ENCODE measurements at places on chromosomes 3 and 15.

- no peak for DNase-seq
Observed at GRCh38 chr3:15290736-15291135, 41.6 kb downstream of the SH3BP5 start.

DNA sequence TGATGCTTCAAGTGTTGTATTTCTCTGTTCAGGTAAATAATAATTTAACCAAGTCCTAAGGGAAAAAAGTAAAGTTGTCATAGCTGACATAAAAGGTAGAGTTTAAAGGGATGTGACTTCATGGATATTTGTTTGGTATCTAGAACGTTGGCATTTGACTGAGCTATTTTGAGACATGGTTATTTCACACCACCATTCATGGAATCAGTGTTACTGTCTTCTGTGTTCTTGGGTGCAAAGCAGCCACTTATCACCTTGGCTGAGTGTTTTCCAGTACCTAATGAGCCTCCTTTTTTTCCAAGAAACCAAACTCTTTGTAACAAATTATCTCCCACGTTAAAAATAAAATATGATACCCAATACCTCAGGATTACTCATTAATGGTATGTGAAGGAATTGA lies 155.8 kb downstream of the GHSR start:
- DNase-seq = no peak

- DNase-seq = no peak
Observed at GRCh38 chr3:13034109-13034800, 39.0 kb downstream of the IQSEC1 start.

DNA sequence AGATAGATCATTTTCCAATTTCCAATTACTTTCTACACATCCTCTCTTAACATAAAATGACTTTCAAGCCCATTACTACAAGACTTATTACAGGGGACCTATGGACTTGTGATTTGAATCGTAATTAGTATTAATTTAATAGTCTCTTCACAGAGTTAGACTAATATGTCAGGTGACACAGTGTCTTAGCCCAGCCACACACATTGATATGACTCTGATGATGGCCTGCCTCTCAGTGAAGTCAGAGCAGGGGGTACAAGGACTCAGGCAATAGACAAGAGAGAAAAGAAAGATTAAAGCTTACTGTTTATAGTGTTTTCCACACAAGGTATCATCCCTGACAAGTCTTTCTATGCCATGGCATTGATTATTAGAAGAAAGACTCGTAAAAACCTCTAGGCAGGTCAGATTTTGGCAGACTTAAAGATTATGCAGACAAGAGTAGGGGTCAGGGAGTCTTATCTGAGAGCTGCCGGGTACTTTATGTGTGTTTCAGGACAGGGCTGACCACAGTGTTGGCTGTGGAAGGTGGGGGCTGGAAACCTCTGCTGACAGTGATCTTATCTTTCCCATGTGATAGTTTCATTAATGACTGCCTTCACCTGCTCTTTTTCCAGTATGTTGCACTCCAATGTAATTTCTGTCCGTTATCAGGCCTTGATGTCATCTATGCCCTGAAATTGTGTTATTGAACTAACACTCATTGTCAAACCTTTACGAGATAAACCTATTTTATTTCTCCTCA lies 50.1 kb downstream of the B3GALNT1 start:
- DNase-seq = no peak

DNA sequence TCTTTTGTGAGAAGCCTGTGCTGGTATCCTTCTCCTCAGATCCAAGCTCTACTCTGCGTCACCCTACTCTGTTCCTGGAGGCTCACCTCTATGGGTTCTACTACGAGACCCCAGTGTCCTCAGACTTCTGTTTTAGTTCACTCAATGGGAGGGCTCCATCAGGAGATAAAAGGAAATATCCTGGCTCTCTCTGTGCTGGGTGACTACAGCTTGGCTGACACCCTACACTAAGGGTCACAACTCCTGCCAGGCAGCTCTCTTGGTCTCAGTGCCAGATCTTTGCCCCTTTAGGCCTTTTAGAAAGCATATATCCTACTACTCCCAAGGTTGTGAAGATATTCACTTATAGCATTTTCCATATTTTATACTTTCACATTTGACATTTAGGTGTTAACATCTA lies 46.5 kb downstream of the SPG11 start:
- DNase-seq = no peak

- no peak for DNase-seq
Observed at GRCh38 chr3:188396900-188397299, 242.9 kb downstream of the LPP start.

- DNase-seq = no peak
Observed at GRCh38 chr15:77939851-77940250, 137.7 kb downstream of the TBC1D2B start.

DNA sequence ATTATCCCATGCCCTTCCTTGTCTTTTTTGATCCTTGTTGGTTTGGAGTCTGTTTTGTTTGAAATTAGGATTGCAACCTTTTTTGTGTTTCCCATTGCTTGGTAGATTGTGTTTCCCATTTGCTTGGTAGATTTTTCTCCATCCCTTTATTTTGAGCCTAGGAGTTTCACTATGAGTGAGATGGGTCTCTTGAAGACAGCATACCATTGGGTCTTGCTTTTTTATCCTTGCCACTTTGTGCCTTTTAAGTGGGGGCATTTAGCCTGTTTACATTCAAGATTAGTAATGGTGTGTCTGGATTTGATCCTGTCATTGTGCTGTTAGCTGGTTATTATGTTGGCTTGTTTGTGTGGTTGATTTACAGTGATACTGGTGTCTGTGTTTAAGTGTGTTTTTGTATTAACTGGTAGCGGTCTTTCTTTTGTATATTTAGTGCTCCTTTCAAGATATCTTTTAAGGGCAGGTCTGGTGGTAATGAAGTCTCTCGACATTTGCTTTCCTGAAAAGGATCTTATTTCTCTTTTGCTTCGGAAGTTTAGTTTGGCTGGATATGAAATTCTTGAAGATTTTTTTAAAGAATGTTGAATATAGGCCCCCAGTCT lies 70.8 kb downstream of the AKAP13 start:
- no peak for DNase-seq

DNA sequence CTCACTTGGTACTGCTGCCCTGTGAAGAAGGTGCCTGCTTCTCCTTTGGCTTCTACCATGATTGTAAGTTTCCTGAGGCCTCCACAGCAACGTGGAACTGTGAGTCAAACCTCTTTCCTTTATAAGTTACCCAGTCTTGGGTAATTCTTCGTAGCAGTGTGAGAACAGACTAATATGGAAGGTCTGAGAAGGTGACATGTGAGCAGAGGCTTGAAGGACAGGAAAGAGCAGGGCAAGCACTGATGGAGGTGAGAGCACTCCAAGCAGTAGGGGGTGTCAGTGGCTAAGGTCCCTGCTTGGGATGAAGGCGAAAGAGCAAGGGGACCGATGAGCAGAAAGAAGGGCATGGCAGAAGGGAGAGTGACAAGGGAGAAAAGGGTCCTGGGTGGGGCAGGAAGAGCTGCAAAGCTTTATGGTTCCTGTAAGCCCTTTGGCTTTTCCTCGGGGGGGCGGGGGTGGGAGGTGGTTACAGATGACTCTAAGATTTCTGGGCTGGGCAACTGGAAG lies 3.5 kb downstream of the EIF4E3 start:
- DNase-seq = no peak

GRCh38 chr3:12294885-12295580 lies 6.2 kb downstream of the PPARG start:
- no peak for DNase-seq

GRCh38 chr3:156449710-156450574 lies 105.0 kb downstream of the SSR3 start:
- no peak for DNase-seq

DNA sequence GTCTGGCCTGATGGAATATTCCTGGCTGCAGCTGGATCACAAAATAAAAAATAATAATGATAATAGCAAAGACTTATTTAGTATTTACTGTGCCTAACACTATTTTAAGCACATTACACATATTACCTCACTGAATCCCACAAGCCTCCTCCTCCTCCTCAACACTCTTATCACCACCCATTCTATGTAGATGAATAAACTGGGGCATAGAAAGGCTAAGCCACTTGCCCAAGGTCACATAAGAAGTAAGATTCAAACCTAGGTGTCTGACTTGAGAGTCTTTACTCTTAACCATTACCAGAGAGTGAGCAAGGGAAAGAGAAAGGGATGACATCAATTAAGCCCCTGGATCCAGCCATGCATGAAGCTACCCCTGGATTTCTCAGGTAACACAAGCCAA lies 493.1 kb downstream of the SHQ1 start:
- no peak for DNase-seq

GRCh38 chr3:33173103-33173502 lies 45.5 kb downstream of the SUSD5 start:
- no peak for DNase-seq

GRCh38 chr3:100103558-100104441 lies 10.5 kb downstream of the FILIP1L start:
- no peak for DNase-seq

DNA sequence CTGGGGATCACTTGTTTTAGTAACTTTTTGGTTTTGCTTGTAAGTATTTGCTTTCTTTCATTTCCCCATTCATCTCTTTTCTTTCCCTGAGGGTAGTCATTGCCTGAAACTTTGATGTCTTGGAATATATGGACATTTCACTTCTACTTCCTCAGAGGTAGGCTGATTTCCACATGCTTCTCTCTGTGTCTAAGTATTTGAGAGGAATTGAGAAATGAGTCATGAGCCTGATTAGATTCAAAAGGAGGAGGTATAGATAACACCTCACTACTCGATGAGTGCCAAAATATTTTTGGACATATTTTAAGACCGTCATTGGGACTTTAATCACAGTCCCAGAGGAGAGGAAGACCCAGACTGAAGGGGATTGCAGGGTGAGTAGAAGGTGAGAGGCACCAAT lies 480.1 kb upstream of the SGO1 start:
- DNase-seq = no peak

- no peak for DNase-seq
Observed at GRCh38 chr15:31337352-31338031, 10.9 kb downstream of the KLF13 start.

DNA sequence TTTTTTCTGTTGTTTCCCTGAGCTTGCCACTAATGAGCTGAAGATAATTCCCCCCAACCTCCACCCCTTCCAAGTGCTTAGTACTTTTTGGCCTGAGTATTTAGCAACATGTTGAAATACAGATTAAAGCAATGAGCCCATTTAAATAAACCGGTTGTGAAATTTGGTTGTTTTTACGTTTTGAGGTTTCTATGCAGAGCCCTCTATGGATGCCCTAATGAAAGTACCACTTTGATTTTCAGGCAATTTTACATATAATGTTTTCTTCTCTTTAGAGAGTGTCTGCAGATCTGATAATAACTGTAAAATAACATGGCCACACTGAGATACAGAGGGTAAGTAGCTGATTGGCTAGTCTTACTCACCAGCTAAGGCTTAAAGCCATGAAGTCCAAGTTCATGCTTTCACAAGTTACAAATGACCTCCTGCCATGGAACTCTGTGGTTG lies 139.4 kb upstream of the SLC7A14 start:
- no peak for DNase-seq

DNA sequence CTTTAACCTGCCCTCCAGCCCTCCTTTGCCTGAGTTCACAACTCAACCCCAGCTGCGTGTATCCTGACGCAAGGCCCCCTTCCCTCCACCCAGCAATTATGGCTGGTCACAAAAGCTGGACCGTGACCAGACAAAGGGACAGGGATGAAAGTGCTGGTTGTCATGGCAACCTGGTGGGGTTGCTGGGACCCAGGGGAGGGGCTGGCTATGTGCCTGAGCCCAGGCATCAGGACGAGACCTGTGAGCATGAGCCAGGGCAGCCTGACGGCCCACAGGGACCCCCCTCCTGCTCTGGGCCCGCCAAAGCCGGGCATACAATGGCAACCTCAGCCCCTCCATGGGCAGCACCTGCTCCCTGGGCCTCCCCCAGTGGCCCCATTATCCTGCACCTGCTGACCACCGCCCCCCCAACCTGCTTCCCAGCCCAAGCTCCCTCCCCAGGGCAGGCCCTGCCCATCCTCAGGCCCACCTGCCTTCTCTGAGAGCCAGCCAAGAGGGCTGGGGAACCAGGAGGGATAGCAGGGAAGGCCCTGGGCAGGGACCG lies 4.5 kb upstream of the DNAH1 start:
- no peak for DNase-seq

- DNase-seq = peak; percentile 29
Observed at GRCh38 chr3:3127432-3128010, 781 bp downstream of the TRNT1 start.

- no peak for DNase-seq
Observed at GRCh38 chr15:71220828-71221227, 105.6 kb downstream of the THSD4 start.

DNA sequence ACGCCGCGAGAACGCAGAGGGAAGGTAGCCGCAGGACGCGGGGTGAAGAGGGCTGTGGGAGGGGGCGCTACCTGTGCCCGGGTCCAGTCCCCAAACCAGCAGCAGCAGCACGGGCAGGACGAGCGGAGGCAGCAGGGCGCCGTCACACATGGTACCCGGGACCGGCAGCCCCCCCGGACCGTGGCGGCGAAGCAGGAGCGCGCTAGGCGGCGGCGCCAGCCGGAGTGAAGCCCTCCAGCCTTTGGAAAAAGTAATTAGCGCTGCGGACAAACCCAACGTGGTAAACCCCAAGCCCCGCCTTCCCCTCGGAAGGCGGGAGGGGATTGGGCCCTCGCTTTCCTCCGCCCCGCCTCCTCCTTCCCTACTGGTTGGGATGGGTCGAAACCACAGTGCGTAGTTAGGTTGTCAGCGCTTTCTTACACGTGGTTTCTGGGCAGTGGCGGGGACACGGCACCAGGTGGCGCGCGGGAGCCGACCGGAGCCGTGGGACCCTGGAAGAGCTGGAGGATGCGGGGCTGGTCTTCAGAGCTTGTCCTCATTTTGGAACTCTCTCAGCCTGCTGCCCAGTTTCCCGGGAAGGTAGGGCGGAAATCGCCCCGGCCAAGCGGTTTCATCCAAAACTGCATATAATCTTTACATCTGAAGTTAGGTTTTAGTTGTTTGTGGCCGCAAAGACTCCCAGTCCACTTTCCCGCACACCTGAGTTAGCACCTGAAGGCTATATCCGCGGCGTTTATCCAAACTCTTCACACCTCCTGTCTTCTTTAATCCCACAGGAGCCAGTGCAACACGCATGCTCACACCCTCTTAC lies at the start of gene ADAMTS17:
ADAMTS17 (minus strand) TSS at position 226 of the 811 bp plus-strand sequence; CDS start at position 150, 76 bp downstream.
- peak; percentile 87 for DNase-seq

GRCh38 chr3:105367406-105368213 lies 901 bp downstream of the ALCAM start:
- DNase-seq = peak; percentile 74

DNA sequence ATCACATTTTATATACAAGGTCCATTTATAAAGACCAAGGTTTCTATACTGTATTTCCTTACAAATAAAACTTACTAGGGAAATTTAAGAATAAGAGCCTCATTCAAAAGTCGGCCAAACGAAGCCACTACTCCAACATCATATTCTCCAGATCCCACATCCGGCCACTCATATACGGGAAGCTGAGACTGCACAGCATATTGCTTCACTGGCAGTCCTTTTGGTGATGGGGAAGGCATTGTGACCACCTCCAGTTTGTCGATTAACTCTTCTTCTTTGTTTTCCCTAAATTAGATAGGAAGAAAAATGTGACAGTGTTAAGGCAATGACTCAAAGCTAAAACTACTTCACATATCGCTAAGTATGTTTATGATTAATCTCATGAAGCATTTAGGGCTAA lies 2.7 kb downstream of the MTFMT start:
- no peak for DNase-seq

- DNase-seq = no peak
Observed at GRCh38 chr3:184315871-184316661, 1.7 kb downstream of the EIF4G1 start.
